ENCODE measurements at places on chromosomes 7 and 10.

DNA sequence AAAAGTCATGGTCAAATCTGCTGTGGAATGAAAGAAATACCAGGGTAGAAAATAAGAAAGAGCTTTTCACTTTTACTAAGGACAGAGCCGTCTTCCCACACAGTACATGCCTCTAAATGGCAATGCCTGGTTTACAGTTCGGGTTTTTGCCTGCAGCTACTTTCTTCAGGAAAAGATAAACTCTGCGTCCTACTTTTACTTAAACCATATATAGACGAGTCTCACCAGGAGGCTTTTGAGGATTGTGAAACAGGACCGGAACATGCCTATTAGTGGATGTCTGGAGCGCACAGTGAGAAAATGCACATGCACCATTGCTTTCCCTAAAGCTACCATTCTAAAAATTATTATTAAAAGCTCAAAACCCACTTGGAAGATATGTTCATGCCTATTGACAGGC is 70.5 kb downstream of the KLF6 start:
- DNase-seq, result no peak

- DNase-seq, result no peak
Observed at GRCh38 chr10:14381475-14381874, 50.8 kb upstream of the FRMD4A start.

DNA sequence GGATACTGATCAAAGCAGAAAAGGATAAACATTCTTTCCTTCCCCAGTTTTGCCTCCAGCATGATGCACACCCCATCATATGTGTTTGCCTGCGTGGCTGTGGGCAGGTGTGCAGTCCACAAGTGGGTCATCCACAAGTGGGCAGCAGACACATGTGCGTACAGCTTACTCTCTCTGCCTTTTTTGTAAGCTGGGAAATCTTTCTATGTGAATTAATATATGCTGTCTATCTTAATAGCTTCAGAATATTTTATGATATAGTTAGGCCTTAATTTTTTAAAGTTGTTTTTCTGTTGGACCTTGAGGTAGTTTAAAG is 80.1 kb downstream of the INPP5A start:
- DNase-seq, result no peak

- no peak for DNase-seq
Observed at GRCh38 chr10:103720328-103720963, 134.9 kb downstream of the SH3PXD2A start.

DNA sequence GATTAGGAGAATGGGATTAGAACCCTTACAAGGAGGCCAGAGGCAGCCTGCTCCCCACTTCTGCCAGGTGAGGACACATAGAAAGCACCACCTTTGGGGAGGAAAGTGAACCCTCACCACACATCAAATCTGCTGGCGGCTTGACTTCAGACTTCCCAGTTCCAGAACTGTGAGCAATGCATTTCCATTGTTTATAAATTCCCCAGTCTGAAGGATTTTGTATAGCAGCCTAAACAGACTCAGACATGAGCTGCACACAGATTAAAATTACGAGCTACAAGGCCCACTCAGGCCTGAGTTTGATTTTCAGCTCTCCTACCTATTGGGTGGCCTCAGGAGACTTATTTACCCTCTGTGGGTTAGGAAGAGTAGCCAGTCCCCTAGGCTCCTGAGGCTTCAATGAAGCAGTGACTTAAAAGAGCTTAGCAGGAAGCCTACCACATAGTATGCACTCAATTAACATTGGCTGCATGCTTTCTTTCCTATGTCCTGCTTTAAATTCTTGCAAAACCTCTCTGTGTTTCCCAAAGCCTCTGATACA is 350.7 kb upstream of the ZMIZ1 start:
- no peak for DNase-seq

DNA sequence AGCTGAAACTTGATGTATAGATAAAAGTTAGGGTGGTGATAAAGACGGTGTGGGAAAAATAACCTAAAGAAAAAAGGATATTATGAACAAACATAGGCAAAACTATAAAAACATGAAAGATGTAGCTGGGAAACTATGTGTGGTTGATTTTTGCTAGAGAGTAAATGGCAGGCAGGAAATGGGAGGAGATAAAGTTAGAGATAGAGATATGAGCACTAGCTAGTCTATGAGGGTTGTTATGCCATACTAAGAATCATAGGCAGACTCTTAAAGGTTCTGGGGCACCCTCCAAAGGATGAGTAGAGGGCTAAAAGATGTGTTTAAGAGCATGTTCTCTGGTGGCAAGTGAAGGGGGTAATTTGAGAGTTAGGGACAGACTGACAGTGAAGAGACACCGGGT is 1109.2 kb downstream of the GATA3 start:
- DNase-seq, result no peak

GRCh38 chr10:49752584-49752983 is 9.5 kb downstream of the OGDHL start:
- DNase-seq, result no peak

GRCh38 chr7:29793507-29793906 is 12.8 kb upstream of the WIPF3 start:
- no peak for DNase-seq

DNA sequence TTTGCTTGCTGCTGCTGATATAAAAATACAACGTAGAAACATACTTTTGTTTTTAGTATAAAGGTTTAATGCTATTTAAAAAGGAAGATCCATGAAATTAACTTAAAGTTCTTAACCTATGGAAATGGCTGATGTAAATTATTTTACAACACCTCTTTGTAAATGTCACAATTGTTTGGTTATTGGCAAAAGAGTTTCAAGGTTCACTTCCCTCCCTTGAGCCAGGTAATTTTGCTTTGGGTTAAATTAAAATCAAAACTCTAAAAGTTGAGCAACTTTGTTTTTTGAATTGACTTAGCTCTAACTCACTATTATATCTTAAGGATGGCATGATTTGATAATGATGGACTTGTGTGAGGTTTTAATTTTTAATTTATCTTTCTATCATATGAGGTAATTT is 39.2 kb upstream of the CYP2C18 start:
- DNase-seq, result no peak

DNA sequence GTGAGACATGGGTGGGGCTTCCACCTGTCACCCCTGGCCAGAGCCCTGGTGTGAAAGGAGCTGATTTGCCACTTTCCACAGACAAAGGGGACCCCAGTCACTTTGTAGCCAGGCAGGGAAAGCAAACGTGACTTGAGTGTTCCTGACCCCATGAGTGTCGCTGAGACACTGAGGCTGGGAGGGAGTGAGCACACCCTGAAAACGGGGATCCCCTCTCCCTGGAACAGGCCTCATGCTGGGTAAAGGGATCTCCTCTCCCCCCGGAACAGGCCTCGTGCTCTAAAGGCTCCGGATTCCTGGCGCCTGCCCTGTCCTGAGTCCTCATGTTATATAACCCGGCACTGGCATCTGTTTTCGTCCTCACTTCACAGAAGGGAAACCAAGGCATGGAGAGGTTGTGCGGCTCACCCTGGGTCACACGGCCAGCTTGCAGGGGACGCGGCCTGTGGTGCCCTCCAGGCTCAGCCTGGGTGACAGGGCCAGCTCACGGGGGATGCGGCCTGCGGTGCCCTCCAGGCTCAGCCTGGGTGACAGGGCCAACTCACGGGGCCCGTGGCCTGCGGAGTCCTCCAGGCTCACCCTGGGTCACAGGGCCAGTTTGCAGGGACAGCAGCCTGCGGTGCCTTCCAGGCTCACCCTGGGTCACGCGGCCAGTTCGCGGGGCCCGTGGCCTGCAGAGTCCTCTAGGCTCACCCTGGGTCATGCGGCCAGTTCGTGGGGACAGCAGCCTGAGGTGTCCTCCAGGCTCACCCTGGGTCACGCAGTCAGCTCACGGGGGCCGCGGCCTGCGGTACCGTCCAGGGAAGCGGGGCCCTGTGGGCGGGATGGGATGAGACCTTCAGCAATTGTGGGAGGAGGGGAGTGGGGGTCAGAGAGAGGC is 104.7 kb downstream of the PDGFA start:
- no peak for DNase-seq
